ENCODE measurements at places on chromosomes 13 and 19.

DNA sequence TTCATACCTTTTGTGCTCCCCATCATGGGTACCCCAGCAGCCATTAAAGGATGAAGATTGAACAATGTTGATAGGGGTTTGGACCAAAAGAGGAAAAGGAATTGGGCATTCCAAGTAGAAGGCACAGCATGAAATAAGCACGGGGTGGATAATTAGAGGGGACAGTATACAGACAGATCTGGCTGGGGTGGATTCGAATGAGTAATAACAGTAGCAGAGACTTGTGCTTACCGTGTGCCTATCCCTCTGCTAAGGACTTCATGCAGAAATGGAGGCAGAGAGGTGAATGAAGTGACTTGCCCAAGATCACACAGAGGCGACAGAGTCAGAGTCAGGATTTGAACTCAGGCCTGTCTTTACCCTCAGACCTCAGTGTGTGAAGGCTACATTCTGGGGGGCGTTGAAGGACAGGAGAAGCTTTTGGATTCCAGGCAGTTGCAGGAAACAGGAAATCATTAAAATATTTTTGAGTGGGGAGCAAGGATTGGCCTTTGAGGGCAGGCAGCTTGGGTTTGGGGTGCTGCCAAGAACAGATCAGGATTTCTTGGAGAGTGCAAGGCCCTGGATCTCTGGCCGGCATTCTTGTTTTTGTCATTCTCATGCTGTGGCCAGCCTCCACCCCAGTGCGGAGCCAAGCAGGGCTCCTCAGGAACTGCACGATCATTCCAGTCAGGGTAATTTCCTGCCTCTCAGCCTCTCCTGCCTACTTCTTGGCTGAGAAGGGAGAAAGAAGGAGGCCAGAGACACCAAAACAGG, 18.7 kb downstream of the PAF1 start:
- no peak for DNase-seq

- DNase-seq = no peak
Measured at GRCh38 chr19:5293612-5294378, 46.8 kb downstream of the PTPRS start.

GRCh38 chr19:31149441-31149941, 199.7 kb downstream of the TSHZ3 start:
- no peak for DNase-seq

DNA sequence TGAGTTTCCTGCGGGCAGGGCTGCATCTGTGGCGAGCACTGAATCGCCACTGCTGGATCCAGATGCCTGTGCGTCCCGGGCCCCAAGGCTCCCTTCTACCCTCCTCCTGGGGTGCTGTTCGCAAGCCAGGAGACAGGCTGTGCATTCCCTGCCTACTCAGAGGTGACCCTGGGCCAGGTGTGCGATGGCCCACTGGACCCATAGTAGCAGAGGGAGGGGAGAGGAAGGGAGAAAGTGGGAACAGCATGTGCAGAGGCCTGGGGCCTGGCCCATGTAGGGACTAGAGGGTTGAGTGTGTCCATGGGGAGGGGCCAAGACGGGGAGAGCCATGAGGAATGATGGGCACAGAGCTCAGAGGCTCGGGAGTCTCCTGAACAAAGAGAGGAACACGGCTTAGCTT, 27.3 kb downstream of the CARM1 start:
- no peak for DNase-seq

DNA sequence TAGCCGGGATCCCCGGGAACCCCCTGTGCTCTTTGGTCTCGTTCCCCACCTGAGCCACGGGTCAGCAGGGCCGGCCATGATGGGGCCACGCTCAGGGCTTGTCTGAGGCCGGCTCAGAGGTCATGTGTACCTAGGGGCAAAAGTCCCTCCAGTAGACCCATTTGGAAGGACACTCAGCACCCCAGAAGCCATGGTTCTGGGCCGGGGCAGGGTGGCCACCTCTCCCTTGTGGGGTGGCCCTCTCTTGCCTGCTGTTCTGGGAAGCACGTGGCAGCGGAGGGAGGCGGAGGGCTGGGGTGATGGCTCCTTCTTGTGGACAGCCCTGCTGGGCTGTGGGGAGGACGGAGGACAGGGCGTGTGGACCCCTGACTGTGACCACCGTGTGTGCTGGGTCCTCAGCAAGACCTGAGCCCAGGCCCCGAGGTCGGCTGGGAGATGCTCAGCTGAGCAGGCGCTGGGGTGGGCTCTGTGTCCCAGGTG, 6.4 kb upstream of the PEAK3 start:
- DNase-seq = no peak

DNA sequence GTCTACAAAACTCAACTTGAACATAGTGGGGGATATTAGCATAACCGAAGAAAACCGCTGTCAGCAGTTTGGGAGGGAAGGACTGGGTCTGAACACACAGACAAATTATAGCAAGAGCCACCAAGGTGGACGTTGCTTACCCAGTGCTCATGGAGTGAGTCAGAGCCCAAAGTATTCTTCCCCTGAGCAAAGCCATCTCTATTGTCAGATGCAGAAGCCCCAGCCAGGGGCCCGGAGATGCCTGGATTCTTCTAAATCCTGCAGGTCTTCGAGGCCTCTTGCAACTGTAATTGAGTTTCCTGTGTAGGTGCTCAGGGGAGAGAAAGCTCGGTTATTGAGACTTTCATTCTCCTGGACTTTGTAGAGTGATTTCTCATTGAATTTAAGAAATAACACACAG, 384.5 kb downstream of the IRS2 start:
- DNase-seq = no peak

GRCh38 chr19:53057904-53058580, 13.5 kb downstream of the ERVV-2 start:
- DNase-seq = no peak

DNA sequence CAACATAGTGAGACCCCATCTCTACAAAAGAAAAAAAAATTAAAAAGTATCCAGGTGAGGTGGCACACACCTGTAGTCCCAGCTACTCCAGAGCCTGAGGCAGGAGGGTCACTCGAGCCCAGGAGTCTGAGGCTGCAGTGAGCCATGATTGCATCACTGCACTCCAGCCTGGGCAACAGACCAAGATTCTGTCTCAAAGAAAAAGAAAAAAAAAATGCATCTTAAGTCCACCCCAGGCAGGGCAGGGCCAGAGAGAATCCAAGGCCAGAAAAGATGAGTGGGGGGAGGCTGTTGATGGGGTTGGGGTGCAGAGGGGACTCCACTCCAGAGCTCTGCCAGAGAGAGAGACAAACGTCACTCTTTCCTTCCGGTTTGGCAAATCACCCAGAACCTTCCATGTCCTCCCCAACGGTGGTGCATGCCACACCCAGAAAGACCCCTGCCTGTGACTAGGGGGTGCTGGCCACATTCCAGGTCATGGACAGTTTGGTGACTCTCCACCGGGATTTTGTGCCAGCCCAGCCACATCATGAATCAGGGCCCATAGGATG, 431 bp downstream of the FUT3 start:
- no peak for DNase-seq

DNA sequence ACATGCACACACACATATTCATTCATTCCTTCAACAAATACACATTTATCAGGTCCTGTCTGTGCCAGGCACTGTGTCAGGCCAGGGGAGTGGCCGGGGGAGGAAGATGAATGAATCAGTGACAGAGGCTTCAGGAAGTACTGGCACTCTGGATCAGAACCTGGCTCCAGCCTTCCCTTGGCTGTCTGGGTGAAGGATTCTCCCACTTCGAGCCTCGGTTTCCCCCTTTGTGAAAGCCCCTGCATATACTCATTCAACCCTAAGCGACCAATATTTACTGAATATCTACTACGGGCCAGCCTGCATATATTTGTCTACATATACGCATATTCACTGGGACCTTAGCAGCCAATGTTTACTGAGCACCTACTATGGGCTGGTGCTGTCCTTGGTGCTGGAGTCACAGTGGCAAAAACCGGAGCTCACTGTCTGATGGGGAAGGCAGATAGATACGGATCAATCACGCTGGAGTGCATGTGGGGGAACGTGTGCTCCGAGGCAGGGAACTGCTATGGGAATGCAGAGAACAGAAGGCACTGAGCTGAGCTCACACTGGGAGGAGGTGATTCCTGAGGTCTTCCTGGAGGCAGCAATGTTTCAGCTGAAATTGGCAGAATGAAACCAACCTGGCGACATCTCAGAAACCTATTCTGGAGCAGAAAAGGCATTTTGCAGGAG, 636 bp upstream of the ZNF579 start:
- no peak for DNase-seq

DNA sequence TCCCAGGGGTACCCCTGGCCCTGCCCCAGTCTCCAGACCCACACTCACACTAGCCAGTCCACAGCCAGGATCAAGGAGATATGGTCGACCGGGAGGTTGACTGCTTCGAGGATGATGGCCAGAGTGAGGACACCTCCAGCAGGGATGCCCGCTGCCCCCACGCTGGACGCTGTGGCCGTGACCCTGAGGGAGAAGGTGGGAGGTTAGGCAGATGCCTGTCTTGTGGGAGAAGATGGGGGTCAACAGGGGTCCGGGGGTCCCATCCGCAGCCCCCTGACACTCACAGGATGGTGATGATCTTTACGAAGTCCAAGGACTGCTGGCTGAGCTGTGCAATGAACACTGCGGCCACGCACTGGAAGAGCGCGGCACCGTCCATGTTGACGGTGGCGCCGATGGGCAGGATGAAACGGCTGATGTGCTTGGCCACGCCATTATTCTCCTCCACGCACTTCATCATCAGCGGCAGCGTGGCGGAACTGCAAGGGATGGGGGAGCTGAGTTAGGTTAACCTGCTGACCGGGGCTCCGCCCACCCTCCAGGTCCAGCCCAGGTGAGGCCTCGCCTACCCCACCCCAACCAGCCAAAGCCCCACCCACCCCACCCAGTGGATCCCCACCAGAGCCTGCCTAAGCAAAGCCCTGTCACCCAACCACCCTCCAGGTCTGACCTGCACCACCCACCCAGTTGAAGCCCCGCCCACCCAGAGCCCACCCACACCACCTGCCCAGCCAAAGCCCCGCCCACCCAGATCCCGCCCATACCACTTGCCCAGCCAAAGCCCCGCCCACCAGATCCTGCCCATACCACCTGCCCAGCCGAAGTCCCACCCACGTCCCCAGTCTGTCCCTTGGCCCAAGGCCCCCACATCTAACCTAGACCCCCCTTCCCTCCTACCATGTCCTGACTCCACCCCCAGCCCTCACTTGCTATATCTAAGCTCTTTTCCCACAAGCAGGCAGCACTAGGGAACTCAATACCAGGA, 11.2 kb downstream of the SLC1A5 start:
- DNase-seq = no peak

GRCh38 chr19:55646889-55647731, 902 bp upstream of the CCDC106 start:
- no peak for DNase-seq

- no peak for DNase-seq
Measured at GRCh38 chr13:50927701-50928100, 18.1 kb downstream of the RNASEH2B start.

GRCh38 chr19:46515879-46516350, 20.2 kb upstream of the PNMA8B start:
- DNase-seq = no peak

GRCh38 chr19:11125994-11126685, 29.4 kb downstream of the SPC24 start:
- DNase-seq = no peak

- no peak for DNase-seq
Measured at GRCh38 chr13:40666933-40667621, 636 bp upstream of the FOXO1 start.

DNA sequence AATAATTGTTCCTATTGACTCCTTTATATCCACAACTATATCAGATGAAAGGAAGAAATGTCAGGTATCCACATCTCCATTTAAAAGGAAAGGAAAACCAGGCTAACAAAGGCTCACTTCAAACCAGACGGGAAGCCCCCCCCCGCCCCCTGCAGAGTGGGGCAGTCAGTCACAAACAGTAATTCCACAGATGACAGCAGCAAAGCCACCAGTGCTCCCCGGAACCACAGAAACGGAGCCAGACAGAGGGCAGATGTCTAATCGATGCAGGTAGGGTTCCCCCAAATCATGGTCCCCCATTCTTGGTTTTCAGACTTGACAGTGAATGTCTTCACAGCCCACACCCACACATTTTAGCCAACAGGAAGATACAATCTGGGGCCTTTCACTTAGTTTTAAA, 100.8 kb downstream of the STK24 start:
- no peak for DNase-seq

DNA sequence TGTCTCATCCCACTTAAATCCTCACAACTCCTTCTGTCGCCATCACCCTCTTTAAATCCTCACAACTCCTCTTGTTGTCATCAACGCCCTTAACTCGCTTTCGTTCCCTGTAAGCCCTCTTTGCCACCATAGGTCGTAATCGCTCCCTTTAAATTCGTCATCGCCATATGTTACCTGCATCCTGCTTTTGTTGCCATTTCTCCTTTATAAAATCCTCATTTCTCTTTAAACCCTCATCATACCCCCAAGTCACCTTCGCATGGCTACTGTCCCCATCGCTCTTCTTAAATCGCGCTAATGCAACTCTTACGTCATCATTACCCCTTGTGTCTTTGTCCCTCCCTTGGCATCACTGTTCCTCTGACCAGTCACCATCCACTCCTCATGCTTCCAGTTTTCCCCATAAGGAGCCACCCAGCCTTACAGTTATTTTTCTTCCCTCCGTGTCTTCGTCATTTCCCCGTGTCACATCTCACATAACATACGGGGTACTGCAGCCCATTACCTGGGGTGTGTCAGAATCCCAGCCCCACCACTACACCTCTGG, 539 bp downstream of the PLD3 start:
- no peak for DNase-seq

DNA sequence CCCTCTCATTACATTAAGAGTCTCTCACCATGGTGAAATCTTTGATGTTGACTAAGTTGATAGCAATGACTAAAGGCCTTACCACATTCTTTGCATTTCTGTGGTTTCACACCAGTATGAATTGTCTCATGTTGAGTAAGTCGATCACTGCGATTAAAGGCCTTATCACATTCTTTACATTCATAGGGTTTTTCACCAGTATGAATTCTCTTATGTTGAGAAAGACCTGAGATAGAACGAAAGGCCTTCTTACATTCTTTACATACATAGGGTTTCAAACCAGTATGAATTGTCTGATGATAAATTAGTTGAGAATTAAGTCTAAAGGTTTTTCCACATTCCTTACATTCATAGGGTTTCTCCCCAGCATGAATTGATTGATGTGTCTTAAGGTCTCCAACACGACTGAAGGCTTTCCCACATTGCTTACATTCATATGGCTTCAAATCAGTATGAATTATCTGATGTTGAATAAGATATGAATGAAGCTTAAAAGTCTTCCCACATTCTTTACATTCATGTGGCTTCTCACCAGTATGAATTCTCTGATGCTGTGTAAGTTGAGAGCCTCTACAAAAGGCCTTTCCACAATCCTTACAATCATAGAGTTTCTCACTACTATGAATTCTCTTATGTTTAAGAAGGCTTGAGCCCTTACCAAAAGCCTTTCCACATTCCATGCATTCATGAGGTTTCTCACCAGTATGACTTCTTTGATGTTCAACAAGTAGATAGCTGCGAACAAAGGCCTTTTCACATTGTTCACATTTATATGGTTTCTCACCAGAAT, 45.6 kb downstream of the ZNF283 start:
- no peak for DNase-seq

- no peak for DNase-seq
Measured at GRCh38 chr13:111241006-111241755, 79.3 kb upstream of the TEX29 start.

- DNase-seq = no peak
Measured at GRCh38 chr19:12769689-12770088, 5.7 kb downstream of the HOOK2 start.
